ENCODE measurements at places on chromosomes 2 and 18.

DNA sequence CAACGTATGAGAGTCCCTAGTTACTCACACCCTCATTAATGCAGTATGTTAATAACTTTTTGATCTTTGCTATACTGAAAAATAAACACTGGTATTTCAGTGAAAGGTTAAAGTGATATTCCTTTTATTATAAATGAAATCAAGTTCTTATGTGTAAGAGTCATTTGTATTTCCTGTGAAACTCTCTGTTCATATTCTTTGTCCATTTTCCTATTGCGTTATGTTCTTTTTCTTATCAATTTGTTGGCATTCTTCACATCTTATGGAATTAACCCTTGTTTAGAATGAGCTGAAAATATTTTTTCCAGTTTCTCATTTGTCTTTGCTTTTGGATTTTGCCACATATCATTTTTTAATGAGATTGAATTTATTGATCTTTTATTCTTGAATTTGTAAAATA lies 44.8 kb downstream of the NDUFAF7 start:
- DNase-seq = no peak

DNA sequence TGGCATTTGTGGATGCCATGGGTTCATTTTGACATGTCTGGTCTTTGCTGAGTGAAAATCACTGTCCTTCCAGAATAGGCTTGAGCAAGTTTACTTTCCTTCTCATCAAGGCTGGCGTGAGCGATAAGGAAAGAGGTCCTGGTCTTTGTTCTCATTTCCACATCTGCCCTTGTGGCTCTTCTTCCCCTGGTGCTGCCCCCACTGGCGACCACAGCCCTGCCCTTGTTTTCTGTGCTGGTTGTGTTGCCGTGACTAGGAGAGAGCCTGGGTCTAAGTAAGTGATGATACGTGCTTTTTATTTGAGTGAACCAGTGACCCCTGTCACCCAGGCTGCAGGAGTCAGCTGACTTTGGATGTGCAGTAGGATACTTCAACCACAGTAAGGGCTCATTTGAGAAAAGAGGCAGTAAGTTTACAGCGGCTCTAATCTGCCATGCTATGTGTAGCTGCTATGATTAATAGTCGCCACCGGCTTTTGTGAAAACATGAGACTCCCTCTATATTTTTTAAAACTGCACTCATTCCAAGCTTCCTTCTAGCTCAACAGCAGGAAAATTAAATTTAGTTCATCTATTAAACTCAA lies 441.7 kb downstream of the RNF144A start:
- no peak for DNase-seq

DNA sequence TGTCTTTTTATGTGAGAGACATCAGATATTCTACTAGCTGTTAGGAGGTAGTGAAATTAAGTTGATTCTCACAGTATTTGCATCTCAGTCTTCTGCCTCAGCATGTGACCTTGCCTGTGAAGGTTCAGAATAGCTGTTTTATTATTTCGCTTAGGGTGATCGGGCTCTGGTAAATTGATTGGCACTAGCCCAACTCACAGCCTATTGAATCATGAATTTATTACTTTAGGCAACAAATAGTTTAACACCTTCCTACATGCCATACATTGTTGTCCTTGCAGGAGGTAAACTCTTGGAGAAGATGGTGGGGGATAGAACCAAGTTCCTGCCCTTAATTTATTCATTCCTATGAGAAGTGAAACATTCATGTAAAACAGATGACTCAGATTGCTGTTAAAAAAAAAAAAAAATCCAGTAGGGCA lies 101.9 kb downstream of the GPD2 start:
- no peak for DNase-seq

DNA sequence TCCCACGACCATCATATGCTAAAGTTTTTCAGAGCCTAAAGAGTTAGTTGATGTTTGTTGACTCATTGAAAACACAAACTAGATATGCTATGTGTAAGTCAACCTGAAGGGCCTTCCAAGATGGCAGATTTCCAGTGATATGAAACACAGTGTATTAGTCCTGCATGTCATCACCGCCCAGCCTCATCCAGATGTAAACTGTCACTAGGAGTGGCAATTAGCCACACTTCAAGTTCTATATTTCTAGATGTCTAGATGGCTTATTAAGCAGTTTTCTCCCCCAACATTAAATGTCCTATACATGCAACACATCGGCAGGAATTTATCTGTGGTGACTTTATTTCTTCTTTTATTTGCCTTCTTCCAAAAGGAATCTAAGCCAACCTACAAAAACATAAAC lies 444.1 kb upstream of the SMIM21 start:
- no peak for DNase-seq

DNA sequence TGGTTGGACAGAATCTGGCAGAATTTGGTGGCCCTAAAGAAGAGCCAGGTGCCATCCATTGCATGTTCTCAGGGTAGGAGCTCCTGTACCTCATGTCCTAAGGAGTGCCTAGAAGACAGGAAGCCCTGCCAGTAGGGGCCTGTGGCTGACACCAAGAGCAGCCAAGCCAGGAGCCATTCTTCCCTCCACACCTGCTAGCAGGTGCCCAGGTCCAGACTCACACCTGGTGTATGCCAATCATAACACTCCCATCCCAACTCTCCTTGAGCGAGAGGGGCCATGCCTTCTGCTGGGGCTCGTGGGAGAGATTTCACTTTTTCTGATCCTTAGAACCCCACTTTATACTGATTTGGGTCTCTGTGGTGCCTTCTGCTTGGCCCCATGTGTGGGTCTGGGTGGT lies 26.5 kb upstream of the TMEM37 start:
- no peak for DNase-seq

GRCh38 chr2:217437290-217437870 lies 565.4 kb downstream of the TNS1 start:
- no peak for DNase-seq

GRCh38 chr2:9160732-9161131 lies 45.9 kb upstream of the ASAP2 start:
- no peak for DNase-seq

- no peak for DNase-seq
These were observed 38.3 kb upstream of the WIPF1 start for GRCh38 chr2:174635776-174636404.

GRCh38 chr2:235232449-235233433 lies 261.1 kb upstream of the AGAP1 start:
- DNase-seq = no peak

- no peak for DNase-seq
These were observed 6.9 kb upstream of the STAT1 start for GRCh38 chr2:191020742-191021381.

- no peak for DNase-seq
These were observed 10.6 kb downstream of the IL1F10 start for GRCh38 chr2:113078350-113078839.

GRCh38 chr2:104177179-104177578 lies 676.7 kb upstream of the POU3F3 start:
- DNase-seq = no peak

DNA sequence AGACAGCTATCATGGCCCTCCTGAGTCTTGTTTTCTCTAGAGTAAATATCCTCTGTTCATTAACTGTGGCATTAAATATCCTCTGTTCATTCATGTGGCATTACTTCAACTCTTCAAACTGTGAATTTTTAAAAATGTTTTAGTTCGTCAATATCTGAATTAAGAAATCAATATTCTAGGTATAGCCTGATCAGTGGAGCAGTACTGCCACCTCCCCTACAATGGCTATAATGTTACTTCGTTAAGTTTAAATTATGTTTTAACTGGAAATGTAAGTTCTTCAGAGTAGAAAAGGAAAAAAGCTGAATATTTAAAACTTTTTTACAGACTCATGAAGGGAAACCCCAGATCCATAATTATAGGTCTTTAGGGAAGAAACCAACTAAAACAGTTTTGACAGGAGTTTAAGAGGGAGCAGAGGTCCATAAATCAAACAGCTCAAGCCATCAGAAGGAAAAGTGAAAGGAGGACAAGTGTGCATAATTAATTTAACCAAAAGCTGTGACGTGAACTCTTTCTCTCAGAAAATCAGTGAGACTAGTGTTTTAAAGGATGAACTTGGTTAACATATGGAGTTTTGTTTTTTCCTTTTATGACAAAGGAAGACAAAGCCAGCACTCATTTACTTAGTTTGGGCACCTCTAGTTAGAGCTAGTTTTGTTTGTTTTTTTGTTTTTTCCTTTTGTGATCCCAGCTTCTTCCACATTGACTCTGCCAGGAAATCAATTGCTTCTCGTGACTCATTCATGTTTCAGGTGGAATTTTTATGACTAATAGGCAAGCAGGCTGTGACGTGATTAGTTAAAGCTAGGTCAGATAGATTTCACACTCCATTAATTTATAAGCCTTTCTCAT lies 44.9 kb downstream of the RBBP8 start:
- no peak for DNase-seq

GRCh38 chr2:38789691-38790090 lies 11.7 kb downstream of the GEMIN6 start:
- DNase-seq = no peak

- no peak for DNase-seq
These were observed 214.6 kb downstream of the TTC32 start for GRCh38 chr2:19687017-19687659.

DNA sequence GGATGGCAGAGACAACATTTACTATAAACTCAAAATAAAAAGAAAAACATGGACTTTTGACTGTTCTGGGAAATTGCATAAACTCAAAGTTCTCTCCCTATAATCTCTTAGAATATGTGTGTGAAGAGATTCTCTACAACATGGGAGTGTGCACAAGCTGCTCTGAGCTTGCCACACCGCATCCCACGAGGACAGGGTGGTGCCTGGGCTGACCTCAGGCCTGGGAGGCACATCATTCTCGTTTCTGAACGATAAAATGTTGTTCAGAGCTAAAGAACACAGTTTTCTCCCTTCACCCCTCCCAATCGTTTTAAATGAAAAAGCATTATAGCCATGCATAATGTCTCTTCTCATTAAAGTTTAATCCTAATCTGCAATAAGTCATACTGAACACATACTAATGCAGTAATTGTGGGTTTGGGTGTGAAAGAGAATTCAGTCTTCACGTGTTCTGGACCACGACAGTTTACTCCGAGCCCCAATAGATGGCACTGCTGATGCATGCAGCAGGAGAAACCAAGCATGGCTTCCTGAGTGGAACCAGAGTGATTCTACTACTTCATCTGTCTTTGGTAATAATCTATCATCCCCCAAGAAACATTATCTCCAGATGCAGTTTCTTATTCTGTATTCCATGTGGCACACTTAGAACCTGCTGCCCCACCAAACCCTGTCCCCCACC lies 46.9 kb upstream of the LAMA1 start:
- DNase-seq = no peak

DNA sequence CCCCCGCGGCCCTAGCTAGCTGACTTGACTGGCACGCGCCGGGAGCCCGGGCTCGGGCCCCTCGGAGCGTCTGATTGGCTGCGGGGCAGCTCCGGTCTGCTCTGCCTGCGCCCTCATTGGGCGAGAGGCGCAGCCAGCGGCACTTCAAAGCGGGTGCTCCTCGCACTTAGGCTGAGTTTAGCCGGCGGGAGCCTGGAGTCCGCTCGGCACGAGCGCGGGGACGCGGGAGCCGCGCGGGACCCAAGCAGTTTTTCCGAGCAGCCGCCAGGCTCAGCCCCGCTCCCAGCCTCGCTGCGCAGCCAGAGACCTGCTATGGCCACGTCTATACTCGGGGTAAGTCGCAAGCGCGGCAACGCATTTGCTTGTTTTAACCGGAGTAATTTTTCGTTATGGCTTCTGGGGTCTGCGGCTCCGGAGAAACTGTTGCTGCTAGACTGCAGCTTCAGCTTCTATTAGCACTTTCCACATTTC lies at the start of gene SP9:
Gene SP9, plus strand, starts transcription at position 174 of the 471 bp plus-strand sequence. Its CDS starts 139 bp downstream, at position 313.
- DNase-seq = no peak

GRCh38 chr2:70891572-70892357 lies 43.9 kb upstream of the ATP6V1B1 start:
- no peak for DNase-seq

DNA sequence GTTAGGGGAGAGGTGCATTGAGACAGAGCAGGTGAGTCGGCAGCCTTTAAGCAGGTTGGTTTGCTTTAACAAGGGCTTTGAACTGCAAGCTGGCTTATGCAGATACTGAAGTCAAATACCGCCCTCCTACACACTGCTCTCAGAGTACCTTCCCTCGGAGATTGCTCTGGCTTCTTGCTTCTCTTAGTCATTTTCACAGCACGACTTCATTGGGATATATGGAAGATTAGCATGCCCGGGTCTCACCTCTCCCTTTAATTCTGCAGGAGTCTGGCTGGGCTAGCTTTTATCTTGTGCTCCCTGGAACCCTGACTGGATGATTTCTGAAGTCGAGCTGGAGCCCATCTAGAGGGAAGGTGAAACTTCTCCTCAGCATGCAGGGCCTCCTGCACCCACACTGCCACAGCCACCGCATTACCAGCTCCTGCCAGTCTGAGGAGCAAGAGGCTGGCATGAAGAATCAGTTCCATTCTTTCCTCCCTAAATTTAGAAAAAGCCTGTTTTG lies 395.5 kb upstream of the HNRNPA3 start:
- DNase-seq = no peak

- no peak for DNase-seq
These were observed 23.6 kb upstream of the CATIP start for GRCh38 chr2:218332920-218333645.

DNA sequence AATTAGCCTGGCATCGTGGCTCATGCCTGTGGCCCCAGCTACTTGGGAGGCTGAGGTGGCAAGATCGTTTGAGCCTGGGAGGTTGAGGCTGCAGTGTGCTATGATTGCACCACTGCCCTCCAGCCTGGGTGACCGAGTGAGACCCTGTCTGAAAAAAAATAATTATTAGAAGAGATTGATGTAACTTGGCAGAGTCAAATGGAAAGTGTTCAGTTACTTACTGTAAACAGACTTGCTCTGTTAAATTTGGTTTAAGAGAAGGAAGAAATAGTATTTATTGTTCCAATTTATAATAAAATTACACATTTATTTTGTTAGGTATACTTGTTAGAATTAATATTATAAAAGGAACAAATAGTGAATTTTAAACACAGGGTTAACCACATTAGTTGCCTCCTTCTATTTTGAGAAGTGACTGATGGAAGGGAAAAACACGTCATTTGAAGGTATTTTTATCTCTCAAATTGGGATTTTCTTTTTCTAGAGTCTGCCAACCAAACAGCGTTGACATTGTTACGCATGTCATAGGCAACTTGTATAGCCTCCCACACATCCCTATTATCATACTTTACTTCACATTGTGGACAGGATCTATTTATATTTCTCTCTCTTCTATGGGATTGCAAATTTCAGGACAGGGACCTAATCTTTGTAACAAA lies 118.8 kb upstream of the B3GNT2 start:
- no peak for DNase-seq

DNA sequence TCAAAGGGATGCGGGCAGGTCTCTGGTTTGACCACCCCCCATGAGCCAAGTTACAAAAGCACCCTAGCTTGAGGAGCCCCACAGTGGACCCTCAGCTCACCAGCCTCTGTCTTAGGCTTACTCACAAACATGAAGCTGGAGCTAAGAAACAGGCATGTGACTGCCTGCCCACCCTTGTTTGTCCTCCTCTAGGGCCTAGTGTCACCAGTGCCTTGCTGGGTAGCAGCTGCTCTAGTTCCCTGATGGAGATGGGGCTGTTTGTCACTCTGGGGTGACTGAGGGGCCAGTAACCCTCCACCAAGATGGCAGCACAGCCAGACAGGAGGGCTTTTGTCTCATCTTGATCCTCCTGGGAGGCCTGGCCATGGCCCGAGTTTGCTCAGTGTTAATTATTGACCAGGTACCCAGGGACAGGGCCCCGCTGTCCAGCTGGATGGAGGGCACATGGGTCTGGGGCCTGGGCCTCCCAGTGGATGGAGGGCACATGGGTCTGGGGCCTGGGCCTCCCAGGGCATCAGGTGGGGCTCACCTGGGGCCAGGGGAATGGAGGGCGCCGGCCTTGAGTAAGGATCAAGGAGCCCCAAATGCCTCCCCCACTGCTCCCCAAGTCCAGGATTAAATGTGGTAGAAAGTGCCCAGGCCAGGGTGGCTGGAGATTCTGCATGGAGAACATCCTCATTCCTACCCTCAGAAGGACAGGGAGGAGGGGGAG lies 185.9 kb upstream of the HAAO start:
- no peak for DNase-seq

Data from amygdala (tissue), 56 donors.